ENCODE measurements at places on chromosomes 1 and 21.

GRCh38 chr1:39205781-39206464, 1.4 kb downstream of the MACF1 start:
- DNase-seq: no peak

DNA sequence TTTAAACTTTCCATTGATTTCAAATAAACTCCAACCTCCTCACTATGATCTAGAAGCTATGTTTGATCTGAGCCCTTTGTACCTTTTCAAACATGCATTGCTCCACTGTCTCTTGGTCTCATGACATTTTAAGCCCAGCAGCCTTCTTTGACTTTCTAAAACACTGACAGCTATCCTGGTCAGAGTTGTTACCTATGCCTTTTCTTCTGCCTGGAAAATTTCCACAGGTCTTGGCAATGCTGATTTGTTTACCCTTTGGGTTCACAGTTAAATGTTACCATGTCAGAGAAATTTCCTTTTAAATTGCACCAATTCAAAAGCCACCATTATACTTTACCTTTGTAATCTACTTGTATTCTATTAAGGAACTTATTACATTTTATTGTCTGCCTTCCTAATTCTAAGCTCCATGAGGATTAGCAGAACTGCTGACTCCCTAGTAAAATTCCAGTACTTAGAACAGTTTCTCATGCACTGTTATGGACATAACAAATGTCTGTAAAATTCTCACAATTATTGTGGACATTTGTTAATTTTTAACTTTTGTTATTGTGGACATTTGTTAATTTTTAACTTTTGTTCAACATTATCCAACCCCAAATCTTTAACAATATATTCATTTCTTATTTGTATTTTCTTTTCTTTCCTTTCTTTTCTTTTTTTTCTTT, 1064.4 kb downstream of the NCAM2 start:
- DNase-seq: no peak

DNA sequence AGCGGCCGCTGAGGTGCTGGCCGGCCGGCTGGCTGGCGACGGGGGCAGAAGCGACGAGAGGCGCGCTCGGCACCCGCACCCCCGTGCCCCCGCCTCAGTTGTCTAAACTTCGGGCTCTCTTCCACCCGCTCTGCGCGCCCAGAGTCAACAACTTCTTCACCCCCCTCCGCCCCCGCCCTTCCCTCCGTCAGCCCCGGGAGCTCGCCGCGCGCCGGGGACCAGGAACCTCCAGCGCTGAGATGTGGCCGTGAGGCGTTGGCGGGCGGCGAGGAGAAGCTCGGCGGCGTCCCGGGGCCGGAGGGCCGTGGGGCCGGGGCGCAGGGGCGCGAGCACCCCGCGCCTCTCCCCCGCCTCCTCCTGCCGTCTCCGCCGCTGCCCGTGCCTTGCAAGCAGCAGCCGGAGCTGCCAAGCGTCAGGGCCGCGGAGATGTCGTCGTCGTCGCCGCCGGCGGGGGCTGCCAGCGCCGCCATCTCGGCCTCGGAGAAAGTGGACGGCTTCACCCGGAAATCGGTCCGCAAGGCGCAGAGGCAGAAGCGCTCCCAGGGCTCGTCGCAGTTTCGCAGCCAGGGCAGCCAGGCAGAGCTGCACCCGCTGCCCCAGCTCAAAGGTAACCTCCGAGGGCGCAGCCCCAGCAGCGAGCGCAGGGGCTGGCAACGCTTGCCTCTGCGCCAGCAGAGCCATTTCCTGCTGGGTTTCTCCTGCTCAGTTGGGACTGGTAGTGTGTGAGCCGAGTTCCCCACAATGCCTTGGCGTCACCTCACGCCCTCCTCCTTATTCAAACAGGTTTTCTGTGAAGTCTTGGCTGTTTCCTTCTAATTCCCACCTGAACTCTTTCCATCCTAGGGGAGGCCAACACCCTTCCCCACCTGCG, 710 bp downstream of the PPP2R5A start:
- DNase-seq: peak; percentile 38

DNA sequence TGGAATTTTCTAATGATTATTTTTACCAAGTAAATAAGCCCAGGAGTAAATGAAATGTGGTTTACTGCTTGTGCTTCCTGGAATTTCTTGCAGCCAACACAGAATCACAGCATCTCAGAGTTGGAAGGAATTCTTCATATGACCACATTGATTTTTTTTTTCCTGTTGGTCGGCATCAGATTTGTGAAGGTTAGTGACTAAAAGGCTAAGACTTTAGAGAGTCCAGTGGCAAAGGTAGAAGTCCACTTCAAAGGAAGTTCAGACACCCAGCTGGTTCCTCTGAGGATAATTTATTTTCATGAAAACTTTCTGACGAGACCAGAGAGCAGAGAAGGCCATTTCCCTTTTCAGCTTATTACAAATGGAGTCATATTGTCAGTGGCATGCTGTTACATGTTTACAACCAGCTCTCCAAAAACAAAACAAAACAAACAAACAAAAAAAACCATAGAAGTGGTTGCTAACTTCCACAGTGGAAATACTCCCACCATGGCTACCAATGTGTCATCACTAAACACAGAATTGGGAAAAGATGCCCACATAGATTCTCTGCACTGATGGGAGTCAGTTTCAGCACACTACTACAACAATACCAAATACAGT, 77.2 kb upstream of the CDC42BPA start:
- DNase-seq: no peak

DNA sequence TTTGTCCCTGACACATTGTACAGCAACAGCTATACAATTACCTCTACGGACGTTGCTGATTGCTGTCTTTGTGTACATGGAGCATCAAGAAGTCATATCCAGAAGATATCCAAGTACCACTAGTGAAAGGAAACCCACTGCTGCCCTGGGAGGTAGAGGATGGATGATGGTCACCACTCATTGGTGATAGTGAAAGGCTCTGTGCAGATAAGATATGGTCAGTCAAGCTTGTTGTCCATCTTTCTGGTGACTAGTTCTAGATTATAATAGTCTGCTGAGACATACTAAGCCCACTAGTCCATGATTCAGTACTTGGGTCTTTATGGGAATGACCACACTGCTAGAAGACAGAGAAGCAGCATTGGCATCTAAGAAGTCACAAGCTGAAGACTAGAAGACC, 30.3 kb downstream of the NIBAN1 start:
- no peak for DNase-seq

GRCh38 chr21:43779660-43780059, 3.6 kb upstream of the CSTB start:
- no peak for DNase-seq

GRCh38 chr1:193222056-193222615, 35.7 kb upstream of the B3GALT2 start:
- no peak for DNase-seq
